ENCODE measurements at places on chromosomes 5 and 9.

DNA sequence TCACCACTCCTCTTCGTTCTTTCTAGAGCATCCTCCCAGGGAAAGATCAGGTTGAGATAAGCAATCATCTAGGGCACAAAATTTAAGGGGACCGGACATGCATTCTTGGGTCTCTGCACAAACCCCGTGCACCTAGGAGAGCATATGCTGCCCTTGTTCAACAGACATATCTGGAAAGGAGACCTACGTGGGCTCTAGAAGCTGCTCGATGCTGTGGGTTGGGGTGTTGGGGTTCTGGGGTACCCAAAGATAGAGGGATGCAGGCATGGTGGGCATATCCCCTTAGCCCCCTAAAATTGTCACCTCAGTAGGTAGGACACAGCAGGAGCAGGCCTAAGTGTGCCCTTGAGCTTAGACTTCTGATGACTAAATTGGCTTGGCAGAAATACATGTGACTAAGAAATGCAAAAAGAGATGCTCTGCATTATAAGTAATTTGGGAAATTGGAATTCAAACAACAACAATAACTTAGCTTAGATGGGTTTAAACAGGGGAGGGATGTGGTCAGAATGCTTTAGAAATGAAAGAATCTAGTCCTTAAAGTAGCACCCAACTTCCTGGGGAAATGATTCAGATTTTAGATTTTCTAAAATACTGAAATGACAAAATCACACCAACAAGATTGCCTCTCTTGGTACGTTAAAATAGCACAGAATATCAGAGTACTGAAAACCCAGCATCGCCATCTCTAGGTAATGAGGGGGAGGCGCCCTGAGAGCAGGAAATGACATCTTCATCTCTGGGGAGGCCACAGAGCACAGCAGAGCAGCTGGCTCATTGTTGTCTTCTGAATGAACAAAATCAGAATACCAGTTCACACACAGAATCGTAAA lies 172.3 kb downstream of the GNA14 start:
- no peak for DNase-seq

DNA sequence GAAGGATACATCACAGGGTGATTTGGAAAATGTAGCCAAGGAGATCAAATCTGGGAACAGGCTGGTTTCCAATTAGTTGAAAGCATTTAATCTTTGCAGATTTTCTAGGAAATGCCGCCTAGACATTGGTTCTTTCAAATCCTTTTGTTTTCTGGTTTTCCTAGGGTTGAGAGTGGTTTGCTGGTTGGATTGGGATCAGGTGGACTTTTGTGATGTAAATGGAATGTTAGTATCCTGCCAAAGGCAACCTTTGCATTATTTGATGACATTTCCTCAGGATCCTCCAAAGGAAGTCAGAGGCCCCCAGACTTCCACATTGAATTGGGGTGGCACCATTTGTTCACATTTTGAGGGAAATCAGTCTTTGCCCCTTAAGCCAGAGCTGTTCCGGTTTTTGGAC lies 245.5 kb upstream of the RPS23 start:
- no peak for DNase-seq

DNA sequence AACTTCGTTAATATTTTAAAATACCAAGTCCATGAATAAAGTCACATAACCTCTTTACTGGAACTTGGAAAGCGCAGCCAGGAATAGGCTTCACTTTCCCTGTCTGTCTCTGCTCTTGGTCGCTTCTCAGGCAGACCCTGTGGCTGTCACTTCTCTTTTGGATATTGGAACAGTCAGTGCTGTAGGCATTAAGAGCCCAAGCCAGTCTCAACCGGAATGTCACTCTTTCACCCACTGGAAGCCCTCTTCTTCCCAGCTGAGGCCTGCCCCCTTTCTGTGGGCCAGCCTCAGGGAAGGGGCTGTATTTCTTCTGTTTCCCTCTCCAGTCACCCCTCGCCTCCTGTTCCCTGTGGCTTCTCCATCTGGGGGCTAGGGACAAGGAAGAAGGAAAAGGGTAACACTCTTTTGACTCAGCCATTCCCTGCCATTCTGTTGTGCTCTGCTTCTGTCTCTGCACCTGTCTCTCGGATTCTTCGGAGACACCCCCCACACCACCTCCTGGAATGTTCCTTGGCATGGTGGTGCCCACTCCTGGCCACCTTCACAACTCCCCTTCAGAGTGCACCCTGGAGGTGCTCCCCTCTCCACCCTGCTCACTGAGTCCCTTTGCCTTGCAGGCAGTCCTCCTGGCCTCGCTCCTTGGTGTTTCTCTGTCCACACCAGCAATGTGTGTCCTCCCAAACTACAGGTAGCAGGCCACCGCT lies 103.4 kb downstream of the TRIO start:
- no peak for DNase-seq

DNA sequence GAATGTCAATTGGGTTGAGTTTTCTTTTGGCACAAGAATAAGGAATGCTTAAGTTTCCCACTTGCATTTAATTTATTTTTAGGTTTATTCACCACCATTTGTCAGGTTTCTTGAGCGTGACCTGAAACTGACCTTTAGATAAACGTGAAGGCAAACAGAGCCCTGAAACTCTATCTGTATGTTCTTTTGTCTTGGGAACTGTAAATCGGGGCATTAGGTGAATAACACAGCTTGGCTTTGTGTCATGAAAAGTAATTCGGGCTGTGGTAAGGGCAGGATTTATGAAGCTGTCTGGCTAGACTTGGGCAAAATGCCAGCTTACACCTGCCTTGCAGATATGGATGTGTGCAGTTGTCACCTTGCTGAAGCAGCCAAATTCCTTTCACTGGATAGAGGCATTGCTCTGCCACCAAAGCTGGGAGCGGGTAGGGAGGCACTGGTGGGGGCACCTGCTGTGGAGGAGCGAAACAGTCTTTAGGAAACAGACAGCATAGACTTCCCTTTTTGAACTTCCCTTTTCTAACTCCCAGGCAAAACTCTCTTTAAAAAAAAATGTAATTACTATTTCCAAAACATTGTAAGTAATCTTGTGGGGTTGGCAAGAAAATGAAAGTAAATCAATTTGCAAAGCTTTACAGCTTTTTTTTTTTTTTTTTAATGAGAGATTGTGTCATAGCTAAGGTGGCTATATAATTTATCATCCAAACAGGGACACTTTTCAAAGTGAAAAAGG lies 545.2 kb downstream of the CSNK1G3 start:
- no peak for DNase-seq

- DNase-seq, result no peak
Observed at GRCh38 chr9:4222357-4222756, 77.5 kb downstream of the GLIS3 start.

DNA sequence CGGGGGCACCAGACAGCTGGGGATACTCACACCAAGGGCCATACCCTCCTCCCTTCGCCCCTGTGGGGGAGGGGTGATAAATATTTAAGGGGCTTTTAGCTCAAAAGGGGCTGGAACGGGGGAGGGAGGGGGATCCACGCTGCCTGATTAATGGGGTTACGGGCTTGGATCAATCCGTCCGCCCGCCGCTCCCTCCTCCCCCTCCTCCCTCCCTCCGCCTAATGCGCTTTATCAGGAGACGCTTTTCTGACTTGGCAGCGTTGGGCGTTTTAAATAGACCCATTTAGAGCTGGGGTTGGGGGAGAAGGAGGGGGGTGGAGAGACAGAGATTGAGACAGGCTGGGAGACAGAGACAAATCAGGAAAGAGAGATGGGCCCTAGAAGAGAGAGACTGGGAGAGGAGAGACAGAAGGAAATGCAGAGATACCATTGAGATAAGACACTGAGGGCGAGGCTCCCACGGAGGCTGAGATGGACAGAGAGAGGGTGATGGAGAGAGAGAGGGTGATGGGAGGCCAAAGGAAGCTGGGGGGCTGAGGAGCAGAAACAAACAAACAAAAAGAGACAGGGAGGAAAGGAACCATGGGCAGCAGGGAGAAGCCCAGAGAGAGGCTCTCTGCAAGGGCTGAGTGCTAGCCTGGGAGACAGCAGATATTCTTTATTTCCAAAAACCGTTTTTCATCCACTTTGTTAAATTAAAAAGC lies 10.3 kb downstream of the CNTFR start:
- no peak for DNase-seq

DNA sequence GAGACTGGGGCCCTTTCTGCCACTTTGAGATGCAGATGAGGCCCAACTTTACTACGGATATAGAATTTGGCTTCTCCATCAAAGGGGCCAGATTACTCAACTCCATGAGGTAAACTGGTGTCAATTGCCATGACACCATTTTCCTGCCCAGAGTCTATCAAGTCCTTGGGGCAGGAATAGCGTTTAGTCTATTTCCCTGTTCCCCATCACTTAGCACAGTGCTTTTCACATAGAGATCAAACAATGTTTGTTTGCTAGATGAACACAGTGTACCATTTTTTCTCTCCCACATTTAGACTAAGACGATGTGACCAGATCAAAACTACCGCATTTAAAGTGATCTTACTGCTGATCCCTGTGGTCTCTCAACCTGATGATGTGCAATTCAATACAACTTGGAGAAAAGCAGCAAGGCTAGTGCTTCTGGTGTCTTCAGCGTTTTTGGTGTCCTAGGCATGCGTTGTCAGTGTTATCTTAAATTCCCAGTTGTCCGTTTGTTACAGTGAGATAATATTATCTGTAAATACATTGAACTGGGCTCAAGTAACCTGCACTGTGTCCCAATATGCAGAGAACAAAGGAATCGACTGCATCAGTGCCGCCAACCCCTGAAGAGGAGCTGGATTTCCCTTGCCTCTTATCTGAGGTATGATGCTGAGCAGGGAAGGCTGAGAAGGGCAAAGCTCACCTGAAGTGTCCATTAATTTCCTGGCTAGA lies 446.2 kb downstream of the PLK2 start:
- DNase-seq, result no peak

GRCh38 chr9:27703216-27703980 lies 130.1 kb upstream of the C9orf72 start:
- no peak for DNase-seq

DNA sequence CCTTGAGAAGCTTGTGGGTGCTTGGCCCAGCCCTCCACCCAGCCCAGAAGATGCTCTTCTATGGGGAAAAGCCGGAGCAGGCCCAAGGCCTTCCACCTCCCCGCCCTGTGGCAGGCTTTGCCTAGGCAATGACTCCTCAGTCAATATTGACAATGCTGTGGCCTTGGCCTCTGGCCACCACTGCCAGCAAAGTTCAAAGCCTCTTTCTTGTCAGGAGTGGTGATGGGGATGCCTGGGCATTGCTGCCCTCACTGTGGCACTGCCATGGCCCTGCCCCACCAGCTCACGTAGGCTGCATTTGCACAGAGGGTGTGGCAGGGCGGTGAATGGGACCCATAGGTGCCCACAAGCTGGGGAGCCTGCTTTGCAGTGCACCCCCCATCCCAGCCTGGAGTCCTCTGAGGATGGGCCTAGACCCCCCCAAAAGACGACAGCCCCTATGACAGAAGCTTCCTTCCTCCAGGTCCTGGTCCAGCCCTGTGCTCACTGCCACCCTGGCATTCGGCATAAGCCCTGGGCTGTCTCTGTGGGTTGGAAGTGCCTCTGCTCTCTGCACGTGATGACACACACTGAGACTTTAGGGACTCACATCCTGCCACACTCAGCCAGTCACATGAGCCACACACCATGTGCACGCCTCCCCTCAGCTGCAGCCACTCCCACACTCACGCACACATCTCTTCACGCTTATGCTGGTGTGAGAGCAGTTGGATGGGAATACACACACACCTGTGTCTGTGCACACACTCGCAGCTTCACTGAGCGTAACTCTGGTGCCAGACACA lies 31.1 kb downstream of the MORN5 start:
- DNase-seq, result no peak

DNA sequence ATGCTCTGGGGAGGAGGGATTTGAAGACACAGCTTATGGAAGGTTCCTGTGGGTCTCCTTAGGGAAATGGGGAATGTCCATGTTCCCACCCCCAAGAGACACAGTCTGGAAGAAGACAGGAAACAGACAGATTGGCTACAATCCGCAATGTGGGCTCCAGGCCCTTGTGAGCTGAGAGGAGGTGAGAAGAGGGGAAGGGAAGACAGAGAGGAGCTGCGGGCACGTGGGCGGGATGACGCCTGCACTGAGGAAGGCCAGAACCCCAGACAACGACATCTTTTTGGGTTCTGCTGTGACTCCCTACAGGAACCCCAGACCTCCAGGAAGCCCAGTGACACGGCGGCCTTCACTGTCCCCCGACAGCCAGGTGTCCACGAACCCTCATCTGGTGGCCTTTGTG lies 29.9 kb upstream of the NKD2 start:
- no peak for DNase-seq

- no peak for DNase-seq
Observed at GRCh38 chr9:104118916-104119315, 24.8 kb downstream of the SMC2 start.

DNA sequence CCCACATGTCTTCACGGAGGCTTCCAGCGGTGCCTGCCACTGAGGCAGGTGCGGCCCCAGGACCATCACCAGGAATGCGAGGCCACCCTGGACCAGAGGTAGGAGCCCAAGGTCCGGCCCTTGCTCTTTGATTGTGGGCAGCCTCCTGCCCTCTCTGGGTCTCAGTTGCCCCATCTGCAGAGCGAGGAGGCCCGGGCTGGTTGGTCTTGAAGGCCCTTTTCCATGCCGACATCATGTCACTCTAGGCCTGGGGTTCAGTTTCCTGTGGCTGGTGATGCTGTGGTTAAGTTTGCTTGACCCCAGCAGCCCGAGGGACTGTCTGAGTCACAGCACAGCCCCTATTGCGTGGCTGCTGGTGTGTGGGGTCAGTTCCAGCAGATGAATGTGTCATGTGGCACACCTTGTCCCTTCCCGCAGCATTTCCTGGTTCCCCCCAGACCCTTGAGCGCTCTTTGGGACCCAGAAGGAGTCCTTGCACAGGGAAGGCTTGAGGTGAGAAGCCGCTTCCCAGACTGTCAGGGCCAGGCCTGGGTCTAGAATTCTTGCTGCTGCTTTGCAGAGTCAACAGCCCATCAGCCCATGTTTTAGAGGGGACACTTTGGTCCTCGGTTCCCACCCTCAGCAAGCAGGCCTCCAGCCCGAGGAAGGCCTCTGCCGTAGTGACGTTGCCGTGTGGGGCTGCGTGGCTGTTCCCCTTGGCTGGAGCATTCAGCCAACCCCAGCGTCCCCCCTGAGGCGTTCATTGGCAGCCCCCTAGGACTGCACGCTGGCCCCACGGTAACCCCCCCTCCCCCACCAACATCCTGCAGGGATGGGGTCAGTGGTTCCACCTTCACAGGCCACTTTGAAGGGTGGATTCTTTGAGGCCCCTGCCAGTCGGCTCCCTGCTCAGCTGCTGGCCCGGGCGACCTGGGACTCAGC lies 31.0 kb upstream of the HMCN2 start:
- no peak for DNase-seq
